ENCODE measurements at places on chromosomes 5 and 9.

GRCh38 chr9:114583371-114584155 lies 4.0 kb upstream of the ATP6V1G1 start:
- DNase-seq: no peak

DNA sequence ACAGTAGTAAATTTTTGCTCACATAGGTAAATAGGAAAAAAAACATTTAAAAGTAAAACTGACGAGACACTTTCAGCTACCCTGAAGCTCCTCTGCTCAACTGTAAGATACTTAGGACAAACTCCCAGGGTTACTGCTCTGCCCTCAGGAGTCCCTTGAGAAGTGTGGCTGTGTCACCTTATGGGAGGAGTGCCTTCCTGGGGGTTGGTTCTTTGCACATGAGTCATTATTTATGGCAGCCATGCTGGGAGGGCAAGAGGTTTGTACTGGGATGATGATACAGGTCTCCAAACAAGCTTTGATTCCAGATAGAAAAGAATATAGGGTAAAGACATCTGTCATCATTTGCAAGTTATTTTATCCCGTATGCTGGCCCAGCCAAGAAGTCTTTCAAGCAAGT lies 45.9 kb downstream of the TTC1 start:
- no peak for DNase-seq

- DNase-seq: no peak
Measured at GRCh38 chr5:145854651-145855258, 18.1 kb downstream of the GRXCR2 start.

DNA sequence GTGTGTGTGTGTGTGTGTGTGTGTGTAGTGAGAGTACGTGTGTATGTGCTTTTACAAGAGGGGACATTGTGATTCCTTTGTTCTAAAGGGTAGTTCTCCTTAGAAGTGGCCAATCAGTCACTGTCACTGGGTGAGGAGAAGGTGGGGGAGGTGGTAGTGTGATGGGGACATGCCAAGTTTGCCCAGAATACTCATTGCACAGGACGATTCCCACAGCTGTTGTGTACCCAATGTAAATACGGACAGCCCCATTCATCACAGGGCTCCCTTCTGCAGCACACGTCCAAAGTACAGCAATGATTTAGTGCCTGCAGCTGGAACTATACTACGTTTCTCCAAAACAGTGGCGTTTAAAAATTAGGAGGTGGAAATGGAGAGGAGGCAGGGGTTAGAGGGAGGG lies 287.8 kb downstream of the TLR4 start:
- no peak for DNase-seq
